ENCODE measurements at places on chromosomes 6 and 20.

GRCh38 chr20:14117768-14118167, 122.5 kb downstream of the MACROD2 start:
- DNase-seq: no peak

DNA sequence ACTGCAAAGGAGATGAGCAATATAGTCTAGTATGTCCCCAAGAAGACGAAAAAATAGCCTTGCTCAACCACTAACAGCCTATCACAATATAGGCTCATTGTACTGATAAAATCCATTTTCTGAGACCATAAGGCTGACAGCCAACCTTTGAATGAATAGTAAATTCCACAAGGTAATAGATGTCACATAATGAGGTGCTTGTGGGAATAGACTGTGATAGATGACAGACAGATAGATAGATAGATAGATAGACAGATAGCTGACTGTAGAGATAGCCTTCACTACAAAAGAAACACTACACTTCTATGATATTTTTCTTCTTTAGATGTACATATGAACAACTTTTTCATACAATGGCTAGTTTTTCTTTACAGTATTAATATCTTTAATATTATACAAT, 760.3 kb upstream of the NRSN1 start:
- DNase-seq: no peak

- DNase-seq: no peak
Measured at GRCh38 chr20:300345-300990, 3.1 kb downstream of the ZCCHC3 start.

DNA sequence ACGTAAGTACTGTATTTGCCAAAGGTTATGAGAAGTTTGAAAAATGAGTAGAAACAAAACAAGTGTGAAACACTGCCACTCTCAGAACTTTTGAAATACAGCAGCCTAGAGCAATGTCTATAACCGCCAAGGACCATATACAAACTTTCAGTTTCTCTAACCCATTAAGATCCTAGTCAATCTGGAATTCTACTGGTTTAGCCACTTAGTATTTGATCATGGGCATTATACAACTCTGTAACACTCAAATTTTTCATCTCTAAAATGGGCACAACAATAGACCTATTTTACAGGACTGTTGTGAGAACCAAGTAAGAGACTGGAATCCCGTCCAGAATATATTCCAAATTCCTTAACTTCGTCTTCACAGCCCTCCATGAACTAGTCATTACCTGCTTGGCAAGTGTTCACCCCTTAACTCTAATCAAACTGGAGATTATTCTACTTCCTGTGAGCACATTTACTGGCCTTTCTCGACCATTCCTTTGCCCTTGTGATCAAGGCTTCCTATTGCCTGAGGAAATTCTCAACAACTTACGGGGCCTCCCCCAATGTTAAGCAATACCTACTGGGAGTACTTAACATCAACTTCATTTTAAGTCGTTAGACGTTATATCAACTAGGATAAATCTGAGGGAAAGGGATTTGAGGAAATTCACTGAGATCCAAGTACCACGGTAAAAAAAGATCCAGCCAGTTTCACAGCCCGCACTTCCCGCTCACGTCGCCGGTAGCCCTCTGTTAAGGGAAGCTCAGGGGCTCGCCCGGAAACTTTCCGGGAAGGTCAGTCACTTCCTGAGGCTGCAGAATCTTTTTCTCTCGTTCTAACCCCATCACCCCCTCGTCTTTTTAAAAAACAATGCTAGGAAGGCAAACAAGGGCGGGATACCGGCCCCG, 1.1 kb downstream of the EIF2S2 start:
- DNase-seq: no peak

- DNase-seq: no peak
Measured at GRCh38 chr6:15549371-15549770, 113.5 kb downstream of the DTNBP1 start.

- DNase-seq: no peak
Measured at GRCh38 chr6:41463062-41463930, 82.9 kb upstream of the FOXP4 start.

Measured in stimulated activated CD8-positive, alpha-beta memory T cell treated with anti-CD3 and anti-CD28 coated beads, Interleukin-4, amount 100 ng/mL, for 1 hour (primary cell).